ENCODE measurements at places on chromosomes 7 and 10.

- DNase-seq: no peak
These were observed 180.3 kb upstream of the GRB10 start for GRCh38 chr7:50962962-50963374.

- DNase-seq: no peak
These were observed 98.0 kb upstream of the ZNF722 start for GRCh38 chr7:63900394-63901203.

- no peak for DNase-seq
These were observed 551.7 kb downstream of the HTR7 start for GRCh38 chr10:90306187-90306586.

DNA sequence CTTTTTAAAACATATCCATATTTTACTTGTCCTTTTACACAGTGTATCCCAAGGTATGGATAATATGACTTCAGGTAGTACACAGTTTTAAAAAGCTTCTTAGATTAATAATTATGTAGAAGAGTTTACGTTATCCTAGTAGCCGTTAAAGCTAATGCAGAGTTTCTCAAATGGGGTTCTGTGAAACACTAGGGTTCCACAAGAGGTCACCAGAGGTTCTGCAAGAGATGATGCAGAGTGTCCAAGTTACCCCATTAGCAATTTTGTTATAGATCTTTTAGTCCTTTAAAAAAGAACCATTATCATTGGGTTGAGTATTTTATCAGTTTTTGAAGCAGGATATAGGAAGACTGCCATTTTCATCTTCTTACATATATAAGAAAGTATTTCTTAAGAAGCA, 298.9 kb upstream of the HPS1 start:
- peak; percentile 19 for DNase-seq

DNA sequence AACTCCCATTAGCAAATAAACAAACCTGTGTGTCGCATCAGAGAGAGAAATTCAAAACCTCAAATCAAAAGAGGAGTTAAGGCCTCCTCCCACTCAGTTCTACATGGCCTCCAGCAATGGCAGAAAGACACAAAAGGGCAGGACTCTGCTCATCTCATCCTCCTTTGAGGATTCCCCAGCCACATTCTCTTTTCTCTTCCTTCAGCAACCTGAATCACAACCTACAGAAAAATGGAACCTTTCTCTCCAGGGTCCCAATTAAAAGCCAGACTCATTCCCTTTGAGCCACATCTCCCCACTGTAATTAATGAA, 7.9 kb downstream of the OSBPL3 start:
- no peak for DNase-seq

- no peak for DNase-seq
These were observed 365.1 kb downstream of the BBS9 start for GRCh38 chr7:33494474-33494873.

DNA sequence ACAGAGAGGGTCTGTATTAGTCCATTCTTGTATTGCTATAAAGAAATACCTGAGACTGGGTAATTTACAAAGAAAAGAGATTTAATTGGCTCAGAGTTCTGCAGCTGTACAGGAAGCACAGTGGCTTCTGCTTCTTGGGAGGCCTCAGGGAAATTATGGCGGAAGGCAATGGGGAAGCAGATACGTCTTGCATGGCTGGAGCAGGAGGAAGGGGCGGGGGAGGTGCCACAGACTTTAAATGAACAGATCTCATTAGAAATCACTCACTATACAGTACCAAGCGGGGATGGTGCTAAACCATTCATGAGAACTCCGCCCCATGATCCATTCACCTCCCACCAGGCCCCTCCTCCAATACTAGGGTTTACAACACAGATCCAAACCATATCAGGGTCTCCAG, 3.7 kb upstream of the CALU start:
- peak; percentile 81 for DNase-seq

DNA sequence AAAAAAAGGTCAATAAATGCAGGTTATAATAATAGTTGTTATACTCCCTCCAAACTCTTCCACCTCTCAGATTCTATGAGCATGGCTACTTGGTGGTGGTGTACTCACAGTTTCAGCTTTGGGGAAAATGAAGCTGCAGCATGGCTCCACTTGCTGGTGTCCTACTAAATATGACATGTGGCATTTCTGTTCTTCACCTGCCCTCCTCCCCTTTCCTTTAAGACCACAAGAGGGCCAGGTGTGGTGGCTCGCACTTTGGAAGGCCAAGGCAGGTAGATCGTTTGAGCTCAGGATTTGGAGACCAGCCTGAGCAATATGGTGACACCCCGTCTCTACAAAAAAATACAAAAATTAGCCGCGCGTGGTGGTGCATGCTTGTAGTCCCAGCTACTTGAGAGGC, 101.1 kb downstream of the SLC37A3 start:
- DNase-seq: no peak

- no peak for DNase-seq
These were observed 45.1 kb upstream of the WDR11 start for GRCh38 chr10:120806081-120806480.

- no peak for DNase-seq
These were observed 63.4 kb downstream of the VTI1A start for GRCh38 chr10:112510384-112510783.

- no peak for DNase-seq
These were observed 31.2 kb downstream of the JAKMIP3 start for GRCh38 chr10:132096863-132097478.

- DNase-seq: peak; percentile 72
These were observed at the start of gene SFXN2 for GRCh38 chr10:102714621-102715455. Gene SFXN2, plus strand, starts transcription at chr10:102714636. Its CDS starts 12,001 bp downstream, at chr10:102726637.

DNA sequence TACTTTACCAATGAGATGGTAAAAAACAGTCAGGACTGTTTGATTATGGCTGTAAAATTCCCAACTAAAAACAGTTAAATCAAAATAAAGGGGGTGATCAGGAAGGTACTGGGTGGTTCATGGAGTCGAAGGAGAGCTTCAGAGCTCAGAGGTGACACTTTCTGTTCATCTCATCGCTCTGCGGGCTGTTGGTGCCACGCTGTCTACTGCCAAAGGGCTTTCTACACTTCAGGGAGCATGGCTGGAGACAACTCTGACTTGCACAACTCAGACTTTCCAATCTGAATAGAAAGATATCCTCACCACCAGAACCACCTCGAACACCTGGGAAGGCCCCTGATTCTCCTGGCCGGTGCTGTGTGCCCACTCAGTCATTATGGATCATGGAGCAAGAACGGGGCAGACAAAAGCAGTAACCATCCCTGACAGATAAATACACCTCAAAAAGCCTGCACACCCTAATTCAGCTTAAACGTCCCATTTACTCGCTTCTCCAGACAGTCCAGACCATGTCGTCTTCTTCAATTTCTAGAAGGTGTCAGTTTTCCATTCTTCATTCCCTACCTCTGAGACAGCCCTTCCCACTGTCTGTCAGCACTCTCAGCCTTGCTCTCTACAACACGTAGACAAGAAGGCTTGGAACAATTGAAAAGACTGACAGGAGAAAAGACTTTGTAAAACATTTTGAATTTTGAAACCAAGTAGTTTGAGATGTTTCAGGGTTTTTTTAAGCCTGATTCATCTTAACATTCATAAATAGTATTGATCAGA, 348.7 kb upstream of the NFE2L3 start:
- no peak for DNase-seq

DNA sequence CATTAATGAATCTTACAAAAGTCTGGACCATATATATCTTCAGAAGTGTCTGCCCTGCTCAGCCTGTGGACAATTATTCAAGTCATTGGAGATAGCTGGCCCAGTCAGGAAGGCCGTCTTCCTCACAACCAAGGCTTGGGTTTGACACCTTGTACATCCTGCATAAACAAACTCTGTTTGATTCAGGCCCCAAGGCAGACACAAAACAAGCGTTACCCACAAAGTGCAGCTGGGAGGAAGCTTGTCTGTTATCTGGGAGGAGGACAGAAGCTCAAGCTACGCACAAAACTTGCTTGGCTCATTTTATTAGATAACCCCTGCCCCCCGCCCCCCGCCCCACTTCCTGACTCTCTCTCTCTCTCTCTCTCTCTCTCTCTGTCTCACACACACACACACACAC, 166.9 kb upstream of the WDR11 start:
- no peak for DNase-seq

DNA sequence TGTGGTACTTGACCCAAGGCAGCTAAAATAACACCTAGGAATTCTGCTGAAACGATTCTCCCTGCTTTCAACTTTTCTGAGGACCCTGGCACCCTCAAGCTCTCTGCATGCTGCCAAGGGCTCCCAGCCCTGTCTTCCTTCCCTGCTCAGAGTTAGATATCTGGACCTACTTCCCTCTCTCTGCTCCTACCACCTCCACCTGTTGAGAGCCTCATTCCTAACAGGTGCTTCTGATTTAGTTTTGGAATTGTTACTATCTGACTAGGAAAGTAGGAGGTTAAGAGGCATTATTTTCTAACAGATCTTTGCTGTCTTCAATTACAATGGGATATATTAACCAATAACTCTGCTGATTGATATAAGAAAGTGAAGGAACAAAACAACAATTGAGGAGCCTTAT, 253.8 kb downstream of the FZD1 start:
- DNase-seq: no peak

GRCh38 chr10:132700156-132701098, 85.5 kb downstream of the NKX6-2 start:
- DNase-seq: no peak
